ENCODE measurements at places on chromosomes 1 and 21.

DNA sequence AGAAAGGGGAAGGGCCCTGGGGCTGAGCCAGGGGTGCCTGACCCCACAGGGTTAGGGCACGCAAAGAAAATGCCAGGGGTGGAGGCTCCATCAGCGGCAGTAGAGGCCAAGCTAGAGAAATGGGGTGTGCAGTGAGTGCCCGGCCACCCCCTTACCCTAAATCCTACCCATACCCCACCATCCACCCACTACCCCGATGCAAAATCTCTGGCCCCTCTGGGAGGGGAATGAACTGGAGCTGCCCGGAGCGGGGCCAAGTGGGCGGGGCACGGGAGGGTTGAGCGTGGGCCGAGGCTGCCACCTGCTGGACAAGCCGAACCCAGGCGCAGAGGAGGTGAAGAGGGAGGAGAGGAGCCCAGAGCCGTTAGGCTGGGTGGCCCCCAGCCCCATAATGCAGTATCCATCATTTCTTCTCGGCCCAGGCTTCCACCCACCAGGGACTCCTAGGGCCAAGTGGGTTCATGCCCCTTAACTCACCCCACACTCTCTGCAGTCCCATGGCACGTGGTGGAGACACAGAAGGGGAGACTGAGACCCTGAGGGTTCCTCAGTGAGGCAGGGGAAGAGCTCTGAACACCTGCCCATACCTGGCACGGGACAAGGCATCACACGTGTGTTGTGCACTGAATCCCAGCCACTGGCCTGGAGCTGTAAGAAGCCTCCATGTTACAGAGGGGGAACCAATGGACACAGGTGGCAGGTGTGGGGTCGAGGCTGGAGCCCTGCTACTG lies 1.4 kb upstream of the C1QC start:
- DNase-seq = peak; percentile 89

GRCh38 chr1:41638086-41639024 lies 153.9 kb upstream of the EDN2 start:
- DNase-seq = peak; percentile 53

DNA sequence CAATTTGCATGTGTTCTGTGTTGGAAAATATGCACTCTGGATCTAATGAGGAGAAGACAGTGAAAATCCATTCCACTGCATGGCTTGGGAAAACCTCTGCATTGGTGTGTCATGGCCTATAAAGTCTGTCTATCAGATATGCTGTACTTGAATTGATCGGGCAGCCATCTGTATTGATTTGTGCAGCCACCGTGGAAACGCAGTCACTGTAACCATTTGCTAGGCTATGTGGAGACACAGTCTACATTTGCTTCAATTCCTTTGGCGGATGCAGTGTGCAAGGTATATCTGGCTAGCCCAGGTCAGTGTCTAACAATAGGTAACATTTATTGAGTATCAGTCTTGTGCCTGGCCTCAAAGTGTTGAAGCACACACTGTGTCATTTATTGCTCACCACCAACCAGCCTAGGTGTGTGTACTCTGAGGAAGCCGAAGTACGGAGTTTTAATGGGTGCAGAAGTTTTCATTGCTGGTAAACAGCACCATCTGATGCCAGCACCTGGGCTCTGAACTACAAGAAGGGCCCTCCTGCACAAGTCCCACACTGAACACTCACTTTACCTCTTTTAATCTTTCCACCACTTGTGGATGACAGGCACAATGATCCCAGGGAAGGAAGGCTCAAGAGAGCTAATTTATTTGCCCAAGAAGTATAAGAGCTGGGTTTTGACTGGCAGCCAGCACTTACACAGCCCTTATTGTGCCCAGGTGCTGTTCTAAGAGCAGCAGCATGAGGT lies 83.4 kb downstream of the DAB1 start:
- DNase-seq = no peak

DNA sequence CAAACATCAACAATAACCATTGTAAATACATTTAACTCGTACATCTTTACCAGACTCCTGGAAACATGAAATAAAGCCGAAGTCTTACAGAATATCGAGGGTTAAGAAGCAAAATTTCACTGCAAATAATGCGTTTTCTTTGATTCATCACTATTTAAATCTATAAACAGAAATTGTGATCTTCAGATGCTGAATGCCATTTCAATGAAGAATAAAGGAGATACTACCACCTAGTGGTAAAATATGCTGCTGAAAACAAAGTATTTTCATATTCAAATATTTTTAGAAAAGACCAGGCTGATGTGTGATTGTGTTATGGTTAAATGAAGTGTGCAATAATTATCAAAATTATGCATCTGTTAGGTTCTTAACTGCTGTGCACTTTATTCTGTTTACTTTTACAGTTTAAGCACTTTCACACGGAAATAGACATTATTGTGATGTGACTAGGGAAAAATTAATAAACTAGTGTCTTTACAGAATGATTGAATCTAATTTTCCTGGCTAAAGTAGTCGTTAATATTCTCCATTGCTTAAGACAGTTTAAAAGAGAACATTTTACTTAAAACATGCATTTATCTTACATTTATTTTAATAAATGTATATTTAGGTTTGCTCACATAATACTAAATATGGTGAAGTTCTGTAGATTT lies 1093.1 kb downstream of the MRPL39 start:
- DNase-seq = no peak

DNA sequence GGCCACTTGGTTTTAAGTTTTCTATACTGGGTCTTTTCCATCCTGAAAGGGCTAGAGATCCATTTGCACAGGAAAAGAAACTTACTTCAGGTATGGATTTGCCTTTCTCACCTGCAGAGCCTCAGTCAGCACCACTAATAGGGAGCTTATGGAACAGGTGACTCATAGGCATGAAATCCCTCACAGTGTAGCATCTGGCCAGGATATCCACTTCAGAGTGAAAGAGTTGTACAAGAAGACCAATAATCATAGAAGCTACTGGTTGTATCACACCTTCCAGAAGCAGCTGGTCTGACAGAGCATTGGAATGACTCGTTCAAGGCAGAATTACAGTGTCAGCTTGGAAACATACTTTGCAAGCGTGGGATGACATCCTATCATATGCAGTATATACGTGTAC lies 26.3 kb upstream of the SYT14 start:
- DNase-seq = no peak
